ENCODE measurements at places on chromosomes 4 and X.

DNA sequence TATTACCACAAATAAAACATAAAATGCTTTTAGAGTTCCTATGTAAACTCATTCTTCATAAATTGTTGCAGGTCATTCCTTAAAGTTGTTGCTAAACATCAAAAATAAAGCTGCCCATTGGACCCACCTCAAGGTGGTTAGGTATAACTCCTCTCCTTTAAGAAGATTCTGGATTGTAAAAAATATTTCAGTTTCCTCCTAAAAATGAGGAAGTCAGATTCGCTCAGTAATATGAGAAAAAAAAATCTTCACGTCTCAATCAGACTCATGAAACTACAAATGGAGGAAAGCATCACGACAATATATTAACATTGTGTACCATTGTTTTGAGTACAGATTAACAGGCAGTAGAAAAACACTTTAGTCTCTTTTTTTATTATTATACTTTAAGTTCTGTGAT, 105.9 kb downstream of the DDX60 start:
- no peak for DNase-seq

GRCh38 chrX:132118358-132118757, 9.5 kb downstream of the FRMD7 start:
- DNase-seq: no peak

- no peak for DNase-seq
Observed at GRCh38 chr4:56475917-56476316, 8.5 kb downstream of the SRP72 start.

DNA sequence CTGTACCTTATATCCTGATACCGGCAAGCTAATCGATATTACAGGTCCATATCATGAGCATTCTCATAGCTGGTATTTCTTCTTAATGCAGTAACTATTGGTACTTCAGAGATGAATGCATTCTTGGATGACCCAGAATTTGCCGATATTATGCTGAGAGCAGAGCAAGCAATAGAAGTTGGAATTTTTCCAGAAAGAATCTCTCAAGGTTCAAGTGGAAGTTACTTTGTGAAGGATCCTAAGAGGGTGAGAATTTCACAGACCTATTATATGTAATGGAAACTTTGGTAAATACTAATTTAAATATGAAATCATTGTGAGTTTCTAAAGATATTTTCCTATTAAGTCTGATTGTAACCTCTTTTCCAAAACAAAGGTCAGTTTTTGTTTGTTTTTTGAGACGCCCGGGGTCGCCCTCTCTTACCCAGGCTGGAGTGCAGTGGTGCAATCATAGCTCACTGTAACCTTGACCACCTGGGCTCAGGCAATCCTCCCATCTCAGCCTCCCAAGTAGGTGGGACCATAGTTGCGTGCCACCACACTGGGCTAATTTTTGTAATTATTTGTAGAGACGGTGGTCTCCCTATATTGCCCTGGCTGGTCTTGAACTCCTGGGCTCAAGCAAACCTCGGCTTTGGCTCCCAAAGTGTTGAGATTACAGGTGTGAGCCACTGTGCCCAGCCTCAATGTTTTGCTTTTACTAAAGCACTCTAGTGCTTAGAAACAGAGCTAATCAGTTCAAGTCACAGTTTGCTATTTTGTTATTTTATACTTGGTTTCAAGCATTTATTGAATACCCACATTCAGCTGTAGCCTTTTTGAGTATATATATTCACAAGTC, 18.6 kb downstream of the PI4K2B start:
- DNase-seq: no peak

DNA sequence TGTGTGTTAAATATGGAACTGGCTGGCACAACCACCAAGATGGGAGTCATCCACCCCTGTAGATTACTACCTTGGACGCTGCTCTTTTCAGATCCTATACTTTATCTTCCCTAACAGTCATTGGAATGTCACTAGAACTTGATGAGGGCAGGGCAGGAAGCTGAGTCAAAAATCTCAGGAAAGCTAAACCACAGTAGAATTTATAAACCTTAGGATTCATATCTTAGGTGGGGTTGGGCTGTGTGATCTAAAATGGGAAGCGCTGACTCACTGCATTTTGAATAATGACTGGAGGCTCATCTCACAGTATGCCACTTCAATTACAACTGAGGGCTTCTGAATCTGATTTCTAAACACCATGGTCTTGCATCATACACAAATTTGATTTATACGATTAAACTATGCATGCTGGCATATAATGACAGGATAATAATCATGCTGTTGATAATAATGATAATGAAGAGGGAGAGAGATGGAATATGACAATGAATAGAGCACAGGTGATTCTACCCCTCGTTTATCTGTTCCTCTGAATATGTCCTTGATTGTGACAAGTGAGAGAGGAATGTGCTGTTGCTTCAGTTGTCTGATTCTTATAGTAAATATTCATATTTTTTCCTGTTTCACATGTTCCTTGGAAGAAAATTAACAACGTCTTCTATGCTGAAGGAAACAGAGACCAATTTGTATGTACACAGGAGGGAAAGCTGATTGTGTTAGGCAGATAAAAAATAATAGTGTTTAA, 270.3 kb upstream of the HS3ST1 start:
- DNase-seq: no peak

- no peak for DNase-seq
Observed at GRCh38 chr4:57488366-57489162, 378.4 kb upstream of the IGFBP7 start.

DNA sequence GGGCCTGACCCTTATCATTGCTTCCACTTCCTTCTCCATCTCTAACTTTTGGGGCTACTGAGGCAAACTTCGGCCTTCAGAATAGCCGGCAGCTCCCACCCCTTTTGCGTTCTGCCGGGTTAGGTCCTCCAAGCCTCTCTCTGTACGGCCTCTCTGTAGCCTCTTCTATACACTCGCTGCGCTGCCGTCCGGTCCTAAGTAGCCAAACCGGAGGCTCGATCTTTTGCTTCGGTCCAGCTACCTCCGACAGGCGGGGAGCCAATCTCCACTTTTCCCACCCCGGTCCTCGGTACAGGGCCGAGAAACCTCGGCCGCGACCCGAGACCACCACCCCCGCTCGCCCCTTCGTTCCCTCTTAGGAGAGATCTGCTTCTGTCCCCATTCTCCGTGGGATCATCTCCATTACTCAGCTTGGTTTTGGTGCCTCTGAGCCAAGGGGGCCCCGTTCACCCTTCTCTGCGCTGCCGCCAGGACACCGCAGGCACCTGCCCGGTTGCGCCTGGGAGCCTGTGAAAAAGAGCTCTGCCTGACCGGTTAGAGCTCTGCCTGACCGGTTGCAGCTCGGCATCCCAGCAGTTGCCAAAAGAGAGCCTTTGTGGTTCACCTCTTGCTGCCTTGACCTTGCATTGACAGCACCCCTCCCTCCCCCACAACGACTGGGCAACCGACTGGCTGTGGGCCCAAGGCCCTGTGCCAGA, 1.0 kb upstream of the HTR2C start:
- no peak for DNase-seq

GRCh38 chrX:48957477-48957826, at the start of gene OTUD5:
TSS of gene OTUD5 (minus strand) at chrX:48957607. CDS start at chrX:48957570, 37 bp downstream.
- DNase-seq: peak; percentile 58

DNA sequence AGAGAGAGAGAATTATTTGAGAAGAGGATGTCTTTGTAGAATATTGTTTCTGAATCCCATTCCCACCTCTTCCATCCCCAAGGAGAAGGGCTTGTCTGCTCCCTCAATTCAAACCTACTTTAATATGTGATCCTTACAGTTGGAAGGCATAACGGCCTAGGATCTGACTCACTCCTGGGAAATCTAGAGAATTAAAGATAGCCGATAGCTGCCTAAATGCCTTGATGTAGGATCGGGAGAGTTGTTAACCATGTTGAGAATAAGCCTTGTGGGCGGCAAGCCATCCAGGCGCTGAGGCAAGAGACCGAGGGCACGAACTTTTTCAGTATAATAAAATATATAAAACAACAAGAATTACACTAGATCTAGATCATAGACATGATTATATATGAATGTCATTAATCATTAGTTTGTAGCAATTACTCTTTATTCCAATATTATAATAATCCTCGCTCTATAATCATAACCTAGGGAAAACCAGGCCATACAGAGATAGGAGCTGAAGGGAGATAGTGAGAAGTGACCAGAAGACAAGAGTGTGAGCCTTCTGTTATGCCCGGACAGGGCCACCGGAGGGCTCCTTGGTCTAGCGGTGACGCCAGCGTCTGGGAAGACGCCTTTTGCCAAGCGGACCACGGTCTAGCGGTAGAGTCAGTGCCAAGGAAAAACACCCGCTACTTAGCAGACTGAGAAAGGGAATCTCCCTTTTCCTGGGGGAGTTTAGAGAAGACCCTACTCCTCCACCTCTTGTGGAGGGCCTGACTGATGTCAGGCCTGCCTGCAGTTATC, 13.5 kb downstream of the EMCN start:
- no peak for DNase-seq

GRCh38 chrX:137187540-137187939, 153.7 kb upstream of the GPR101 start:
- no peak for DNase-seq

- DNase-seq: no peak
Observed at GRCh38 chr4:146514651-146515357, 6.9 kb downstream of the SLC10A7 start.

DNA sequence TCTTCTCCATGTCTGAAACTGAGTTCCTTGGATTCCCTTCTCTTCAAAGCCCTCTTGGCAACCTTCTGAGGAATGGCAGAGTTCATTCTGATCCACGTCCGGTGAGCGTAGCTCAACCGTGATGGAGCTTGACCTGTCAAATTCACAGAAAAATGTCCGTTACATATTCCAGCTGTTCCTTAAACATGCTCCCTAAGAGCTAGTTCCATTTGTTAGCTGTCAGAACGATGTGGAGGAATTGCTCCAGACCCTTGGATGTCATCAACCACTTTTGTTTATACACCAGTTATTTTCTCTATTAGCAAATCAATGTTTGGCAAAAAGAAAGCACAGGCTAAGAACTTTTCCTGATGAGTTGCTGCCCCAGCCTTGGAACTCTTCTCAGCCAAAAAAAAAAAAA, 50.1 kb downstream of the NHS start:
- no peak for DNase-seq

GRCh38 chr4:54495091-54495490, 162.7 kb upstream of the KIT start:
- no peak for DNase-seq

Measured in activated CD4-positive, alpha-beta T cell treated with anti-CD3 and anti-CD28 coated beads, Interleukin-2, amount 50 U/mL, for 4 hours (primary cell).